ENCODE measurements at places on chromosomes 7 and 10.

DNA sequence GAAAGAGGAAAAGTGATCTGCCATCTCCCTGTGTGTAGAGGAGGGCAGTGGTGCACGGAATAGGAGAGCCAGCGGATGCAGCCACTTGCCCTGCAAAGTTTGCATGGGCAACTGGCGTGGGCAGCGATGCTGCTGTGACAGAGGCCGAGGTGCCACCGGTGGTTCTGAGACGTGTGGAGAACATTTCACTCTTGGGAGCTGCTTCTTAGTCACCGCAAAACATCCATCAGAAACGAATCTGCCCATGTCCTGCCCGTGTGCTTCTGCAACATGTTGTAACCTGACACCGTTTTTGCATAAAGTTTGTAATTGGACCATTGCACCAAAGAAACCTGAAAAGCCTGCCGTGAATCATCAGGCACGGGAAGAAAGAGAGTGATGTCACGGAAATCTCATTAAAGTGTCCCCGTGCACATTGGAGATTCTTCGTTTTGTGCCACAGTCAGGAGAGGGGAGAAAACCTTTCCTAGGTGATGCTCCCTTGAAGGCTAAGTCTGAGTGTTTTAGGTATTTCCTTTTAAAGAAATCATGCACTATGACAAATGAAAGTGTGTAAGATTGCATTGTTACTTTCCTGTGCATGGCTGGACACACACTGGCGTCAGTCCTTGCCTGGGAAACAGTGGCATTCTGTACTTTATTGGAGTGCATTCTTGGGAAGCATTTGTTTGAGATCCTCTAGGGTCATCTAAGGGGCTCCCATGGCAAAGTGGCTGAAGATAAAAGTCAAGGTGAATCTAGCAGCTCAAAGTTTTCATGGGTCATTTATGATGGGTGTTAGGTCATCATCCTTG is 302.6 kb downstream of the KLF6 start:
- peak; percentile 80 for DNase-seq

DNA sequence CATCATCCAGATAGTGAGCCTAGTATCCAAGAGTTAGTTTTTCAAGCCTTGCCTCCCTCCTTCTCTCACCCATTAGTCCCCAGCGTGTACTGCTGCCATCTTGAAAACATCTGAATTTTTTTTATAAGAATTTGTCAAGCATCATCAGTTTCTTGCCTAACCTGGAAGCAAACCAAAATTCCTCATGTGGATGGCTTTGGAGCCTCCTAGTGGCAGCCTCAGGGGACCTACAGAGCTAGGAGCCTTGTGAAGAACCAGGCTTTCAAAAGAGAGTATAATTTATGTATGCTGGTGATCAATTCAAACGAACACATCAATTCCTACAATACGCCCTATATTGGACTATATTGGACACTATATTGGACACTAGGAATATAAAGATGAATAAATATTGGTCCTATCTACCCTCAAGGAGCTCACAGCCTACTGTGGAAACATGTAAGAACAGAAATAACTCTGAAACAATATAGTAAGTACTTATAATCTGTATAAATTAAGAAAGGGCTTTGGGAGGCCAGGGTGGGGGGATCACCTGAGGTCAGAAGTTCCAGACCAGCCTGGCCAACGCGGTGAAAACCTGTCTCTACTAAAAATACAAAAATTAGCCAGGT is 63.4 kb downstream of the HPSE2 start:
- DNase-seq: no peak

- peak; percentile 90 for DNase-seq
Observed at GRCh38 chr7:131327626-131328376, at the start of gene MKLN1. TSS of gene MKLN1 (plus strand) at chr7:131327876. CDS start at chr7:131327900, 24 bp downstream.

- peak; percentile 65 for DNase-seq
Observed at GRCh38 chr7:8260871-8261694, 884 bp downstream of the ICA1 start.

DNA sequence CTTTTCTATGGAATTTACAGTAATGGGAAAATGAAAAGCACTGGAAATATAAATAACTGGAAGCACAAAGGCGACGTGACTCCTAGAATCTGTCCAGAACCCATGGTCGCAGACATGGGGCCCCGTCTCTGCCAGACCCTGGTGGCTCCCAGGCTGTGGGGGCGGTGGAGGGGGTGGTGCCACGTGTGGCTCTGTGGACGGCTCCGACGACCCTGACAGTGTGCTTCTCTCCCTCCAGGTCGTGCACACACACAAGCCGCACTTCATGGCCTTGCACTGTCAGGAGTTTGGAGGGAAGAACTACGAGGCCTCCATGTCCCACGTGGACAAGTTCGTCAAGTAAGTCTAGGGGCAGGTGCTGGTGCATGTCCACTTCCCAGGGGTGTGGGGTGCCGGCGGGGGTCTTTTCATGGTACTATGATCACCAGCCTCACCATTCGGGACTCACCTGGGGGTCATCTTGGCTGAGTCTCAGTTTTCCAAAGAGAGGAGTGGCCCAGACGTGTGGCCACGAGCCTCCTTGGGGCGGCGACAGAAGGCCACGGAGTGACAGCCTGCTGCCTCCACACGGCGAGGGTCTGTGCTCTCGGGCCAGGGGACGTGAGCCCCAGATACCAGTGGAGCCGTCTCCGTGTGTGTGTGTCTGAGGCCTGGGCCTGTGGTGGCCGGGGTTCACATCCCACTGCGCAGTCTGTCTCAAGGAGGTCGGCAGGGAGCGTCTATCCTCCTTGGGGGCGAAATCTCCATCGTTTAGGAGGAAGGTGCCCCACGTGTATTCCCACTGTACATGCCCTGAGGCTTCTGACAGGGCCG is 108.2 kb downstream of the INPP5A start:
- DNase-seq: no peak

GRCh38 chr7:26378016-26378415 is 86.4 kb downstream of the SNX10 start:
- DNase-seq: no peak

DNA sequence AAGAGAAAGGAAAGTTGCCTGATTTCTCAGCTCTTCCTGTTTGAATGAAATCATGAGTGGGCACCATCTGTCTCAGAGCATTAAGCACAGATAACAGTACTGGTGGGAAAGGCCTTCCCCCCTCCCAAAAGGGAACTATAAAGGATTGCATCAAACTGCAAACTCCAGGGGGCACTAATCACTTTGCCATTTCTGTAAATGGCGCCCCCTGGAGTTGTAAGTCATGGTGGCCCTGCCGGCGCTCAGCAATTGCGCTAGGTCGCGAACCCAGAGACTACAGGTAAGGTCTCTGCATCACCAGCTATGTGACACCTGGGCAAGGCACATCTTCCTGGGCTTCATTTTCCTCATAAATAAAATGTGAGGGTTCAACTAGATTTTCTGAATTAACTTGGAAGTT is 11.1 kb downstream of the LRRC4 start:
- DNase-seq: no peak

DNA sequence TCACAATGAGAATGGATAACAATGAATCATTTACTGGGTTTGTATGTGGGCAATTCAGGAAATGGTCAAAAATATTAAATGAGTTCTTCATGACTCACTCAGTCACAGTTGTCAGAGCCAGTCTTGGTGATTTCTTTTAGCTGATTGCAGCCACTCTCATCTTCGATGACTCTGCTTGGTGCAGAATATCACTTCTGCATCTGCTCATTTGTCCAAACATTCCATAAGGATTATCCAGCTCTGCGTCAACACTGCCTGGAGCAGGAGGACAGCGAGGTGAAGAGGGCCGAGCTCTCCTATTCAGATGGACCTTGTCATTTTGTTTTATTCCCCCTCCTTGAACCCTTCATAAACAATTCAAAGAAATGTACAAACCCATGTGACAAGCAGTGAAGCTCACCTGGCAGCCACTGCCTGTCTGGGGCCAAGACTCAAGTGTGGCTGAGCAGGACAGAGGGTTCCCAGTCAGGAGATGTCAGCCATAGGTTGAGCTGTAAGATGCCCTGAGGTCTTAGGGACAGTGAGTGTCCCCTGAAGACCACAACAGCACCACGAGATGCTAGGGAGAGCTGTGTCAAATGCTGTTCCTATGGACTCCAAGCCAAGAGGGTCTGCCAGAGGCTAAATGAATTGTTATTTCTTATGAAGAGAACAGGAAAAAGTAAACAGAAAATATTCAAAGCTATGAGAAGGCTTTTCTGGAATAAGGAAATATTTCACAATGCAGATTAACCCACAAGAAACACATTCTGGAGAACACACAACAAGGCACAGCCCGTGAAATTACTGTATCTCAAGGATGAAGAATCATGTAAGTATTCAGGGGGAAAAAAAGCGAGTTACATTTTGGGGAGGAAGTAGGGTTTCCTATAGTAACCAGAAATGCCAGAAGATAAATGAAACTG is 33.1 kb upstream of the EGFR start:
- no peak for DNase-seq

GRCh38 chr10:112950714-112951358 is 789 bp downstream of the TCF7L2 start:
- no peak for DNase-seq

DNA sequence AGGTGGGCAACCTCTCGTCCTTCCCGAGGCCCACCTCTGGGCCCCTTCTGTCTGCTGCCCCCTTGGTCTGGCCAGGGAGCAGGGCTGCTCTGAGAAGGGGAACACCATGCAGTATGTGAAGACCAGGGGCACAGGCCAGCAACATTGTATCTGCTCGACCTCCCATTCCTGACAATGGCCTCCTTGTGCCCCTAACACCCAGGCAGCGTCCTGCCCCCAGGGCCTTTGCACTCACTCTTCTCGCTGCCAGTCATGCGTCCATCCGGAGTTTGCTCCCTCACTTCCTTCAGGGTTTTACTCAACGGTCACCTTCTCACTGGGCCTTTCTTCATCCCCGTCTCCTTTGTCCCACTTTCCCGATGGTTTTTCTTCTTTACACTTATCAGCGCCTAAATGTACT is 232.9 kb upstream of the GRB10 start:
- peak; percentile 16 for DNase-seq

- DNase-seq: no peak
Observed at GRCh38 chr10:31273789-31274188, 45.2 kb upstream of the ZEB1 start.

- no peak for DNase-seq
Observed at GRCh38 chr7:17085186-17085585, 203.4 kb upstream of the AGR3 start.

DNA sequence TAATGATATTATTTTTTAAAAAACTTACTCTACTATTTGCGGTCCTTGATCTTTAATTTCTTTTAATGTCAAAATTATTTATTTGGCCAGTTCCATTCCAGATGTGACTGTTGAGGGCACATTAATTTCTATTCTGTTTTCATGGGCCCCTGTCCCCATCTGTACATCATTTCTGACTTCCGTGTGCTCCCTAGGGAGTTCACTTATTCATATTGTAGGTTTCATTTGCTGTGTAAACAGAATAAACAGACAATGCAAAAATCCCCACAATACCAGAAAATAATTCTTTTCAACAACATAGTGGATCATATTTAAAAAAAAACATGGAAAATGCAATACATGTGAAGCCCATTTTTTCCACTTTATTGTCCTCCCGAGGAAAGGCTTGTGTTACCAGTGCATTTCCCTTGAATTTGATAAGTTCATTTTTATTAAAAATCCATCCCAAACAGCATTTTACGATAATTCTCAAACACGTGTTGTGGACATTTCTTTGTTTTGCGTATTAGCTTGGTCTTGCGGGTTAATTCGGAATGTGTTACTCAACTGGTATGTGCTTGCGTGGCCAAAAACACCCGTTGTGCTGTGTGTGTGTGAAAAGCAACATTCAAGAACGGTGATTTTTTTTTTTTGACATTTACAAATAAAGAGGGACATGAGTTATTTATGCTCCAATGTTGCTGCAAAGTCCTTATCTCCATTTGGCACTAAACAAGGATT is 138.4 kb downstream of the MGMT start:
- DNase-seq: no peak

DNA sequence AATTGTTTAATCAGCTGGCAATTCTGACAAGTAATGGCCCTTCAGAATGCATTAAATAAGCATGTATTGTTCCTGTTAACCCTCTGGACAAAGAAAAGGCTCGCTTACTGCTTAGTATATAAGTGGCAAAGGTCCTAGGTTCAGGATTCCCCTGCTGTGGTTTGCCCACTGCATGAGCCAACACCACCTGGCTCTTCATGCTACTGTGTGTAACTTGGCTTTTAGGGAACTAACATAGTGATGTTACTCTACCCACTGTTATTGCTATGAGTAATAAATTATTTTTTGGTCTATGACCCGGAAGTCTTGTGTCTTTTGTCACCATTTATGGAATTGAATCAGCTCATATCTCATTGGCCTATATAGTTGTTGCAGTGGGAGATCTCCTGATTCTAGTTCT is 791.7 kb upstream of the PHF14 start:
- DNase-seq: no peak

GRCh38 chr10:17229717-17229966 is 1.6 kb downstream of the VIM start:
- DNase-seq: no peak

GRCh38 chr10:82221056-82221455 is 346.1 kb downstream of the NRG3 start:
- no peak for DNase-seq

DNA sequence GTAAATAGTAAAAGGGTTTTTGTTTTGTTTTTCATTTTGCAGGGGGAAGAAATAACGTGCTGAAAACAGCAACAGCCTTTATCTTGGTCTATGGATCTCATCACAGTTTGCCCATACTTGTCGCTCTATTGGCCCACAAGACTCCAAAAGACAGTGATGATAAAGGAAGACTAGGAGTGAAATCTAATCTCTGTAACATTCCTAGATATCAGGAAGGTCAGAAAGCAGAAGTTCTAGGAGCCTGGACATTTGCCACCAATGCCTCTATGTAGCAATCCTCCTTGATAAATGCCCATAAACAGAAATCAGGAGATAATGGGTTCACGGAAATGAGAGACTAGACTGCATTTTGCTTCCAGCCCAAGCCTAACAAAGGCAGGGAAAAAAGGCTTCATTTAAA is 8.9 kb downstream of the CUBN start:
- DNase-seq: no peak

DNA sequence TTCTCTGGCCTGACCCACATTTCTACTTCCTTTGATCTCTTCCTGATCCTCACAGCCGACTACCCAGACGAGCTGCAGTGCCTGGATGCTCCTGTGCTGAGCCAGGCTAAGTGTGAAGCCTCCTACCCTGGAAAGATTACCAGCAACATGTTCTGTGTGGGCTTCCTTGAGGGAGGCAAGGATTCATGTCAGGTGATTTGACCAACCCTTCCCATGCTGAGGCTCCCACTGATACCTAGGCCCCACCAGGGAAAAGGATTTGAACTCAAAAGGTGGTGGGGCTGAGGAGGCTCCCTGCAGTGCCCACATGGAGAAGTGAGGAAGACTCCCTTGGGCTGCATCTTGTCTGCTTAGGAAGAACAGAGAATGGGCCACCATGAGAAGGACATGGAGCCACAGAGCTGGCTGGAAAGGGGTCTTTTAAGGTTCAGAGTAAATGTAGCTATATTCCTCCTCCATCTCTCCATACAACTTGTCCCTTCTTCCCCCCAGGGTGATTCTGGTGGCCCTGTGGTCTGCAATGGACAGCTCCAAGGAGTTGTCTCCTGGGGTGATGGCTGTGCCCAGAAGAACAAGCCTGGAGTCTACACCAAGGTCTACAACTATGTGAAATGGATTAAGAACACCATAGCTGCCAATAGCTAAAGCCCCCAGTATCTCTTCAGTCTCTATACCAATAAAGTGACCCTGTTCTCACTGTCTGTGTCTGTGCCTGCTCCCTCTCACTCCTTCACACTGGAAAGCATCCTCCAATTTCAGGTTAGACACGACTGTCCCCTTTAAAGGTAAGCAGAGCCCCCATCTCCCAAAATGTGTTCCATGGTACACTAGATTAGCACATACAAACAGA is 3.3 kb downstream of the PRSS1 start:
- no peak for DNase-seq

Measured in right atrium auricular region (tissue), 2 donors.